ENCODE measurements at places on chromosomes 2 and 18. TPM values are rescaled to one million over a fixed set of nuclear protein-coding genes. Genes with fewer than 3 reads are reported as not detected.

DPP4 gene
- 17.8 TPM for total RNA-seq

SP3 gene
- 32.8 TPM for total RNA-seq

DNA sequence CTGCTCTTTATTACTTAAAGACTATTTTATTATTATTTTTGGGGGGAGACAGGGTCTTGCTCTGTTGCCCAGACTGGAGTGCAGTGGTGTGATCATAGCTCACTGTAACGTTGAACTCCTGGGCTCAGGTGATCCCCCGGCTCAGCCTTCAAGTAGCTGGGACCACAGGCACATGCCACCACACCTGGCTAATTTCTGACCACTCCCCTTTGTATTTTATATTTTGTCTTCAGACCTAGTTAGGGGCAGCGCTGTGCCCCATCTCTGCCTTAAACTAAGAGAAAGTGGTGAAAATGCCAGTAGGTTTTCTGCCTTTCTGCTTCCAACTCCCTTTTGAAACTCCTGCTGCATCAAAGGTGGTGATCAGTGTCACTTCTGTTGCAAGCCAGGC is 82.5 kb downstream of the LPIN1 start:
- H3K27me3 ChIP-seq, result no peaks in the 10 kb centered on the region
- H3K4me3 ChIP-seq, result no peak overlapping the region
- H3K36me3 ChIP-seq, result no peaks in the 10 kb centered on the region
- H3K27ac ChIP-seq, result no peak overlapping the region
- DNase-seq, result no peak

DNA sequence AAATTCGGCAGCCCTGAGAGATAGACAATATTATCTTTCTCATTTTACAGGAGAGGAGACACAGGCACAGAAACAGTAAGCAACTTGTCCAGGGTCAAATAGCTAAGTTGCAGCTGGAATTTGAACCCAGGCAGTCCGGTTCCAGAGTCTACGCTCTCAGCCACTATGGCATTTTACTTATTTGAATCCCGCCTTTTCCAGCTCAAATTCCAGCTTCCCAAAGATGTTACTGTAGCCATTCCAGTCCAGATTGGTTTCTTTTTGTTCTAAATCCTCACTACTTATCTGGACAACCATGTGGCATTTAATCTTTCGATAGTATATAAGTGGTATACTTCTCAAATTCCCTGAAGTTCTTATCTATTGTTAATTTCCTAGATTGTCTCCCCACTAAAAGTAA is 125.7 kb downstream of the NBAS start:
- H3K36me3 ChIP-seq, result no peaks in the 10 kb centered on the region
- H3K4me3 ChIP-seq, result no peak overlapping the region
- no peaks in the 10 kb centered on the region for H3K4me1 ChIP-seq
- H3K27me3 ChIP-seq, result no peaks in the 10 kb centered on the region
- H3K27ac ChIP-seq, result no peak overlapping the region

GRCh38 chr2:151610310-151610709 is 124.0 kb downstream of the NEB start:
- no peak overlapping the region for H3K4me3 ChIP-seq
- H3K36me3 ChIP-seq, result no peaks in the 10 kb centered on the region
- H3K27me3 ChIP-seq, result no peaks in the 10 kb centered on the region

DNA sequence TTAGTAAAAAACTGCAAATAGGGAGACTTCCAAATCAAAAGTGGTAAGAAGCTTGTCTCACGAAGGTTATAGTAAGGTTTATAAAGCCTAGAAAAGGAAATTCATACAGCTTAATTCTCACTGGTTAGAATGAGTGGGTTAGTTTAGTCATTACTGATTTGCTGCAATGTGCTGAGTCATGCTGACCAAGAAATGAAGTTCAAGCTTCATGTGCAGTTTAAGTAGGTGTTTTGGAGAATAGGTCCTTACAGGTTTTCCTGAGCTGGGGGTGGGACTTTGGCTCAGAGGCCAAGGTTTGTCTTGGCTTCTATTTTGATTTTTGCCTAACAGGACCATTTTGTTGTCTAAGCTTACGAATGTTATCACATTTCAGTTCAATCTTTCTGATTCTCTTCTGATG is 15.1 kb downstream of the CLIP4 start:
- no peaks in the 10 kb centered on the region for H3K36me3 ChIP-seq
- H3K27ac ChIP-seq, result no peak overlapping the region
- no peaks in the 10 kb centered on the region for H3K27me3 ChIP-seq
- DNase-seq, result no peak
- H3K4me1 ChIP-seq, result no peaks in the 10 kb centered on the region

GRCh38 chr2:60408811-60409530 is 144.5 kb downstream of the BCL11A start:
- no peak for DNase-seq
- H3K27ac ChIP-seq, result no peak overlapping the region
- no peak overlapping the region for H3K4me3 ChIP-seq
- no peaks in the 10 kb centered on the region for H3K36me3 ChIP-seq

DNA sequence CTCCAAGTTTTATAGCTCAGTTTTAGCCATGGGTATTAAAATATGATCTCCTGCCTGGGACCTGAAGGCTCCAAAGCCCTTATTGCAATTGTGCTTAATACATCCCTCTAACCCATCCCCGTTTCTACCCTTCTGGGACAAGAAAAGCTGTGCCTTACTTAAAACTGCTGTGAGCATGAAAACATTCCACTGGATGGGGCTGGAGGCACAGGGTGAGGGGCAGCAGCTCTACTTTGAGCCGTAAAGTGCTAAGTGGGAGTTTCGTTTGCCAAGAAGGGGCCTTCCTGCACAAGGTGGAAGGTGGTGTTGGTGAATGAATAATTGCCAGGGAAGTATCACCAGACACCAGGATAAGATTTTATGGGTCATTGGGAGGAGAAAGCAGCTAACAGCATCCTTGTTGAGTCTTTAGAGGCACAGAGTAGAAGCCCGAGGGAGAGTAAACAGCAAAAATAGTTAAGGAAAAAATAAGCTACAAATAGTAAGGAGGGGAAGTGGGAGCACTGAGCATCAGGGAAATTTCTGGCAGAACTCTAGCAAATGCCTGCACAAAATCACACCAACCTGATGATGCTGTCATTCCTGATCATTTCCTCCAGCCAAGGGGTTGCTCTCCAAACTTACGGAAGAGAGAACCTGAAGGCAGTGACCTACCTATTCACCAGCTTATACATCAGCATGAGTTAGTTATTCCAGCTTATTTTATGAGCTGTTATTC is 218.4 kb downstream of the MREG start:
- H3K27me3 ChIP-seq, result no peaks in the 10 kb centered on the region
- no peaks in the 10 kb centered on the region for H3K4me1 ChIP-seq
- no peak overlapping the region for H3K27ac ChIP-seq

Measured in right lobe of liver (tissue), 6 donors.